Occipital lobe (tissue), 3 donors: ENCODE measurements at places on chromosomes 12 and 14.

GRCh38 chr14:64645220-64645892, 58.9 kb upstream of the PLEKHG3 start:
- no peak for DNase-seq

GRCh38 chr12:71999795-72000194, 61.1 kb downstream of the TPH2 start:
- DNase-seq, result no peak

GRCh38 chr14:96849733-96850132, 52.6 kb downstream of the VRK1 start:
- no peak for DNase-seq

DNA sequence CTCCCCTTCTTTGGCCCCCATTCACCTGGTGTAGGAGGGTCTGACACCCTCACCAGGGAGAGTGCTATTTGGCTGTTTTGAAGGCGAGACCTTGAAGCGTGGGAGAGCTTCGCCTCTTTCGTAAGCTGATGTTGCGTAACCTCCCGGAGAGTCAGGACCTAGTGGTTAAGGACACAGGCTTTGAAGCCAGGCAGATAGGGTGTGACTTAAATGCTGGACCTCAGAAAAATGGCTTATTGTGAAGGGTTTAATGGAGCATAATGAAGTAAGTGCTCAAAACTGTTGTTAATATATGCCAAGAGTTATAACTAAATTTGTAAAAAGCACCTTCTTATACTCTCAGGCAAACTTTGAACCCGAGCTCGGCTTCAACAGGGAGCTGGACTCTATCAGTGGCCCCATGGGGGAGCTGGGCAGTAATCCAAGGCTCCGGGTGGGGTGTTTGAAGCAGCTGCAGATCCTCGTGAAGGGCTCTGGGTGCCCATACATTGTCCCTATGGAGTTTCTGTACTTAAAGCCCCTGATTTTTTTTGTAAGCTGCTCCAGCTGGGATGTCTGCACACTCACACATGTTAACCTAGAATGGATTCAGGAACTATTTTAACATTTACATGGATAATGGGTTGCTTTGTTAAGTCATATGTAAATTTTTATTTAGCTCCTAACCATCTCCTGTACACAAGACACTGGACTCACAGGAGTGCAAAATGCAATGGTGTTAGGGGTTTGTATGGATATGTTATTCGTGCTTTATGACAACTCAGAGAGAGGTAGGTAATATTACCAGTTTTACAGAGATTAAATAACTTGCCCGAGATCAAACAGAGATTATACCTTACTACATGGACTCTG, 26.0 kb downstream of the PPFIBP1 start:
- DNase-seq, result no peak

DNA sequence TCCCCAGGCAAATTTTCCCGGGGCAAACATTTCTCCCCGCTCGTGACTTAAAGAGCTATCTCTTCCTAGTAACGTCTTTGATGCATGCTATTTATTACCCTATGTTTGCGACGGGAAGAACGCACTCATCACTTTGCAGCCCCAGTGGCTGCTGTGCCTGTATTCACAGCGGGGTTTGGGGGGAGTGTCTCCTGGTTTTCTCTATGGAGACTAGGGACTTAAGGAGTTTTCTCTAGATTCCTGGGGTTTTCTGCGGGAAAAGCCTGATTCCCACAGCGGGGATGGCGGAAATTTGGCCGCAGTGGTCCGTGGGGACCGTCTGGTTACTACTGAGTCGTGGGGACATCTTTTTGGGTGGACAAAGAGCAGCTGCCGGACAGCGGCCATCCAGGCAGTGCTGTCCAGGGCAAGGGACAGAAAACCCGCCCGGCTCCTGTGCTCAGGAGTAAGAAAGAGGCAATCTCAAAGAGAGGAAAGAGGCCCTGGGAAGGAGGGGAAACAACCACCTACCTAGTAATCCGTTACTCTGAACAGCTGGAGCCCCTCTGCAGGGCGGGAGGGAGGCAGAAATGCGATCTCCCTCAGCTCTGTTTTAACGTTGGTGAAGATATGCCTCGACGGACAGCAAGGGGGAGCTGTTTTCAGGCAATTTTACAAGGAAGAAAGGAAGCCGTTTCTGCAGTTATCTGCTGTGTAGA, 771 bp upstream of the AVPR1A start:
- peak; percentile 14 for DNase-seq

GRCh38 chr14:65412856-65413738, 567 bp downstream of the FUT8 start:
- DNase-seq, result peak; percentile 29

GRCh38 chr12:47189728-47190127, 110.0 kb upstream of the AMIGO2 start:
- DNase-seq, result no peak

GRCh38 chr12:132638541-132639408, 20.2 kb downstream of the P2RX2 start:
- DNase-seq, result no peak

GRCh38 chr12:27866373-27867101, 86.5 kb upstream of the MANSC4 start:
- no peak for DNase-seq

DNA sequence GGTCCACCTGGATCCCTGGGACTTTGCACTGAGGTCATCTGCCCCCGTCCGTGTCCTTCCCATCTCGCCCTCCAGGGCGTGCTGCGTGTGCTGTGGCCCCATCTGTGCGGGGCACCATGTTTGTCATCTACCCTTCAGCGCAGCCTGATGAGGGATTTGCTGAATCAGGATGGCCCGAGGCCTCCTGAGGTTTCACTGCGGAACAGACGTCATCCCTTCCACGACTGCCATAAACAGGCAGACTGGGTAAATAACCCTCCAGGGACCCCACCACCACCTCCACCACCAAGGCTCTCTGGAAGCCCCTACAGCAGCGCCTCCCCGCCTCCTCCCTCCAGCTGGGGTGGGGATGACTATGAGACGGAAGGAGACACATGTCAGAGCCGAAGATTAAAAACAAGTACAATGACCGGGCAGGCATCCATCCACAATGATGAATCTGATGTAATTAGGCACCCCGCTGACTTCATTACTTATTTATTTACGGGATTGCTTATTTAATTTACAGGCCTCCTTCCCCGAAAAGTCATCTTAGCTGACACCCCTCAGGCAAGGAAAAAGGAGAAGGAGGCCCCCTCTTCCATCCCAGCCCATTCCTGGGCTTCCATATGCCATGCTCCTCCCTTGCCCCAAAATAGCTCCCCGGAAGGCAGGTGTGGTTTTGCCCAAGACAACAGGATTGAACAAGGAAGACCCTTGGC, 39.4 kb downstream of the NCOR2 start:
- no peak for DNase-seq

DNA sequence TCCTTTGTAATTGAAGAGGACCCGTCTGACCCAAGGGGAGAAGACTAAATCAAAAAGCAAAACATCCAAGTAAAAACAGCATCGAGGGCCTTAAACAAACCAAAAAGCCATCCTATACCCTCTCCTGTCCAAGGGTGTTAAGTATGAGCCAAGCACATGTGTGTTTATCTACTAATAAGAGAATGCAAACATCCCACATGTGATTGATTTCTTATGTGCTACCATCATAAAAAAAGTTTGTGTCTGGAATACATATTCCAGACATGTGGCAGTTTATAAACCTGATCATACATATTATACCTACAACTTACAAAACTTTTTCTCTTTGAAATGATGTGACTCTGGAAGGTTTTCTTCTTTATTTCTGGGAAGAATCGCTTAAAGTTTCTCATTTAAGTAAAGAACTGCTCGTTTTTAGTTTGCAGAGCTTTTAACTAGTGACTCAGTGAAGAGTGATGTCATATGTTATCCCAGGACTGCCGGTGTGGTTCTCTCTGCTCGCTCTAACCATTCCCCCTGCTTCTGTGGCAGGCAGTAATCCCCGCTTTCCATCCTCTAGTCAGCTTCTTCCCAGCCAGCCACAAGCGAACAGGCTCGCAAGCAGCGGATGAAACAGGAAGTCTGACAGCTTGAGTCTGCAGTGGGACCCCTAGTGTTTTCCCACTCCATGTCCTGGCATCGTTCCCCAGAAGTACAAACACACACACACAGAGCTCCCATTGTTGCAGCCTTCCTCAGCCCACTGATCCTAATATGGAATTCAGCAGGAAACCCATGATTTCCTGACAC, 431 bp upstream of the RHOJ start:
- peak; percentile 70 for DNase-seq

DNA sequence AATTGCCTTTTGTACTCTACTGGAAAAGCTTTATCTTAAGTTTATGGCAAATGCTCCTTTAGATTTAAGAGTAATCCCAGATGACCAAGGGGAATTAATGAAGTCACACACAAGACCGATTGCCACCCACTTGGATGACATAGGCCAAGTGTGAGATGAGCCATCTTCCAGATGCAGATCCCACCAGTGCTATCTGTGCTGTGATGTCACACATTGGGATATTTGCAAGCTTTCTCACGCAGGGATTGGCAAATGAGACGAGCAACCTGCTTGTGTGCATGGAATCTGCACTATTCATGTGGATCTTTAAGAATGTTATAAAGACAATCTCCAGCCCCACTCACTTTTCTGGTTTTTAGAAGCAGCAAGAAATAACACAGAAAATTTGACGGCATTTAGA, 602.1 kb upstream of the TMEM132C start:
- DNase-seq, result no peak

DNA sequence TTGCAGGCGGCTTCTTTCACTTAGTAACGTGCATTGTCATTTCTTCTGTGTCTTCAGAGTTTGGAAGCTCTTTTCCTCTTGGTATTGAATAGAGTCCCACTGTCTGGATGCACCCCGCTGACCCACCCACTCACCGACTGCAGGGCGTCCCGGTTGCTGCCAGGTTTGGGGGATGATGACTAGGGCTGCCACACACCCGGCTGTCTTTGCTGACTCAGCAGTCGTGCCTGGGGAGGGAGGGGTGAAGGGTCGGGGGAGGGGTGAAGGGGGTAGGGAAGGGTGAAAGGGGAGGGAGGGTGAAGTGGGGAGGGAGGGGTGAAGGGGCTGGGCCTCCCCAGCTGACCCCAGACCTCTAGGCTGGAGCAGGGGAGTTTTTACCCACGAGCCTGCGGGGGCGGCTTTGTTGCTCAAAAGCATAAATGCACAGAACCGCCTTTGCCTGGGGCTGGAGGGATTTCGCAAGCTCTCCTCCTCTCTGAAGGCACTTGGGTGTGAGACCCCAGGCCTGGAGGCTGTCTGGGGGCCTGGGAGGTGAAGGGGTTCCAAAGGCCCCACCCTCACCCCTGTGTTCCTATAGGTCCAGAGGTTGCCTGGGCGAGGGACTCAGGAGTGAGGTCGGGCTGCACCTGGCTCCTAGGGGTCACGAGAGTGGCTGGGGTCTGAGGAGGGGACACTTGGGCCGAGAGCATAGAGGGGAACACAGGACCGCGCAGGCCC, 31.3 kb upstream of the ULK1 start:
- no peak for DNase-seq
